ENCODE measurements at places on chromosomes 4 and X. TPM values are rescaled to one million over a fixed set of nuclear protein-coding genes. Genes with fewer than 3 reads are reported as not detected.

The SHOX gene
- not detected for polyA plus RNA-seq

The MAGEA9B gene
- polyA plus RNA-seq: not detected

The NBDY gene
- polyA plus RNA-seq: 7.7 TPM

The TCEANC gene
- 0.95 TPM for polyA plus RNA-seq

The DCHS2 gene
- 0.01 TPM for polyA plus RNA-seq

The BEX1 gene
- 0.12 TPM for polyA plus RNA-seq

The ZNF732 gene
- polyA plus RNA-seq: 0.01 TPM

The CXCL13 gene
- polyA plus RNA-seq: 0.09 TPM

- DNase-seq: peak; percentile 53
Measured at GRCh38 chrX:46912603-46913491, 626 bp downstream of the JADE3 start.

DNA sequence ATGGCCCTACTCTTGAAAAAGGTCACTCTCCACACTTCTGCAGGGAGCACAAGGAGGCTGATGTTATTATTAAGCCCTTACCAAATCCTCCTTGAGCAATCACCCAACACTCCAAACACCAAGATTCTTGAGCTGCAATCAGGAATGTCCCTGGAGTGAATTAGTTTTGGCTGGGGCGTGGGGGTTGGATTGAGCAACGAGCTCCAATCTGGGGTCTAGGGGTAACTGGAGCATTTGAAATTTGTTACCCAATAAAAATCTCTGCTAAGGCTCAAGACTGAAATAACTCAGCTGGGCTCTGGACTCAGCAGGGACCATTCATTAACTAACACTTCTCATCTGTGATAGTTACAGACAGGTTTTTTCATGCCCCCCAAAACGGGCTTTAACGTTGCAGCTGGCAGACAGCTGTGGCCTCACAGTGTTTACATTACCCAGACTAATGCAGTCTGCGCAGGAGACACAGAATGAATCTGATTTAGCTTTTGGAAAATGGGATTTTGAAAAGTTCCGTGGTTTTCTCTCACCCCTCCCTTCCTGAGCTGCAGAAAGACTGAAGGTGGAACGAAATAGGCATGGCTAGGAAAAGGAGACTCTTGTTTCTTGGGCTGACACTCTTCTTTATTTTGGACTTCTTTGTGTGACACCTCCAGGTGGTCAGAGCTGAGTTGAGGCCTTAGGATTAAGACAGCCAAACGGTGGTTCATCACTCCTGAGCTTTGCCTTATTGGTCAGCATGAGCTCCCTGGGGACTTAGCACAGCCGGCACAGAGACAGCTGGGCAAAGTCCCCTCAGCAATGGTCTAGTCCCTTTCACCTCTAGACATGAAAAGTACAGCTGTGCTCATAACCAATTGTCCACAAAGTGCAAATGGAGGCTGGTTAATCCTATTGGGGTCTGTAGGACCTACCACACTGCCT is 26.6 kb downstream of the PLAC1 start:
- DNase-seq: peak; percentile 26

DNA sequence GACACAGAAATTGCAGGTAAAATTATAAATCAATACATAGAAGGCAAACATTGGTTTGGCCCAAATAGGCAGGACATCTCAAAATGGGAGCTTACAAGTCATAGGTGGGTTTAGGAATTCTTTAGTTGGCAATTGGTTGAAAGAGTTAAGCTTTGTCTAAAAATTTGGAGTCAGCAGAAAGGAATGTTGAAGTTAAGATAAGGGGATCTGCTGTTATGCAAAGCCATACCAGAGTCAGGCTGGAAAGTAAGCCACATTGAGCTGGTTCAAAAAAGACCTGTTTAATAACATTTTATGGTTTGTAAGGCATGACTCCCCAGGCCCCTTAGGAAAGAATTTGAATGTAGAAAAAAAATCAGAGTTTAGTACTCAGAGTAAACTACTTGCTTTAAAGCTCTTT is 92.6 kb downstream of the IL13RA2 start:
- no peak for DNase-seq

DNA sequence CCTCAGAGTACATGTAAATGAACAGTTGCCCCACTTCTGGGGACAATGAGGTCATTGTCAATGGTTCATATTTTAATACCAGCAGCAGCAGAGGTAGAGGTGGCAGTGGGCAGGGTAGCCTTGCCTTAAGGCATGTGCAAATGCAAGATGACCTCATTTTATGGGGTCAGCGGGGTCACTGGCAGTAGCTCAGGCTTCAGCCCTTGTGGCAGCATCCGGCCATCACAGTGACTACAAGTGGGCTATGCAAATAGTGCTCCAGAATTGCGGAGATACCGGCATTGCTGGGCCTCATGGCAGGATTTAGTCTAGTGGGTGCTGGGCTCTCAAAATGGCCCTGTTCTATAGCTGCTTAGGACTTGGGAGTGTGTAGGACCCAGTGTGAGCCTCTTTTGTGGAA is 144.7 kb downstream of the FAM47A start:
- DNase-seq: no peak

- DNase-seq: no peak
Measured at GRCh38 chr4:164318350-164318749, 435.6 kb upstream of the SMIM31 start.

GRCh38 chr4:86675548-86675947 is 81.4 kb downstream of the PTPN13 start:
- no peak for DNase-seq

GRCh38 chrX:108331126-108331909 is 106.9 kb downstream of the COL4A6 start:
- no peak for DNase-seq

- peak; percentile 46 for DNase-seq
Measured at GRCh38 chr4:109912706-109913595, at the start of gene EGF. TSS of gene EGF (plus strand) at chr4:109912883. CDS start at chr4:109913336, 453 bp downstream.

GRCh38 chr4:182916483-182917181 is 554 bp downstream of the DCTD start:
- peak; percentile 81 for DNase-seq

DNA sequence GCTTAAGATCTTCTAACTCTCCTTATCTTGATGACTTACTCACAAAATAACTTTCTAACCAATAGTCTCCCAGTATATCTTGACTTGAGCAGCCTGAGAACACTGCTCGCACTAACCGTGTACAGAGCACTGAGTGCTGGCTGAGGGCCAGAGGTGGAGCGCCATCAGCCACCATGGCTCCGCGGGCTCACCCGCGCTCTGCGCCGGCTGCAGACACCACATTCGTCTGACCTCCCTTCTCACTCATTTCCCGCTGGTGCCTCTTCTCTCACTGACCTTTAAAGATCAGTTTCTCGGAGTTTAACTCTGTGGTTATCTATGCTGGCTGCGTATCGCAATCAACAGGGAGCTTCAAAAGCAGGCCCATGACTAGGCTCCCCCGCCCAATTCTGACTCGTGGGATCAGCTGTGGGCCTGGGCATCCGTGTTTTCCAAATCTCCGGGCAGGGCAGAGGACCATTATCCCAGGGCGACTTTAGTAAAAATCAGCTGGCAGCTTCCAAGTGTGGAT is 78.6 kb downstream of the HAUS3 start:
- no peak for DNase-seq

DNA sequence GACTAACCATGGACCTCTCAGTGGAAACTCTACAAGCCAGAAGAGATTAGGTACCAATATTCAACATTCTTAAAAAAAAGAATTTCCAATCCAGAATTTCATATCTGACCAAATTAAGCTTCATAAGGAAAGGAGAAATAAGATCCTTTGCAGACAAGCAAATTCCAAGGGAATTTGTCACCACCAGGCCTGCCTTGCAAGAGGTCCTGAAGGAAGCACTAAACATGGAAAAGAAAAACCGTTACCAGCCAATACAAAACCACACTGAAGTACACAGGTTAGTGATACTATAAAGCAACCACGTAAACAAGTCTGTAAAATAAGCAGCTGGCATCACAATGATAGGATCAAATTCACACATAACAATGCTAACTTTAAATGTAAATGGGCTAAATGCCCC is 156.6 kb downstream of the FAM13A start:
- DNase-seq: no peak

DNA sequence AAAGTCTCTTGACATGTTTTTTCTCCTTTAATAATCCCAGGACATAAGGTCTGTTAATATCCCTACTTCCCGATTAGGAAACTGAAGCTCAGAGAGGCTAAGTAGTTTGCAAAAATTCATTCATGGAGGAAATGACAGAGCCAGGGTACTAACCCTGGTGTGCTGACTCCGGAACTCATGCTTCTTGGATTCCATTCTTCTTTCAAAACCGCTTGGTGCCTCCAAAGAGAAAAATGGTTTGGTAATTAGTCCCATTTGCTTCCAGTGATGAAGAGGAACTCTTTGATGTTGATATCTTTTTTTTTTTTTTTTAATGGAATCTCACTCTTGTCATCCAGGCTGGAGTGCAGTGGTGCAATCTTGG is 146.9 kb downstream of the PALLD start:
- no peak for DNase-seq

DNA sequence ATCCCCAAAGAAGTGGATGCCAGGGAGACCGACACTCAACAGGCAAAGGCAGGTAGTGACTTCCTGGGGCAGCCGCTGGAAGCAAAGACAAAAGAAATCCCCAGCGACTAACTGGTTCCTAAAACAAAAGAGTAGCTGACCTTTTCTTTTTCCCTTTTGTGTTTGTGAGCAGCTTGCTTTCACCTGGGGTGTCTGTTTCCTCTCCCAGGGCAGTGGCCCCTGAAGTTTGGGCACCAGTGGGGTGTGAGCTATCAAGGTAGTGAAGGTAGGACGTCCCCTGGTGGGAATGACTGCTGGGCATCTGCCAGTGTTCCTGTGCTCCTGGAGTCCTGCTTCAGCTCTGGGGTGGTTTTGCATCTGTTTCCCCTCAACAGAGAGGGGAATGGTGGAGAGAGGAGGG is 41.6 kb upstream of the STIM2 start:
- no peak for DNase-seq

- no peak for DNase-seq
Measured at GRCh38 chr4:157372567-157372966, 152.0 kb downstream of the GRIA2 start.

GRCh38 chrX:25020905-25021449 is 5.2 kb upstream of the ARX start:
- no peak for DNase-seq

GRCh38 chrX:24482823-24483415 is 17.8 kb downstream of the PDK3 start:
- no peak for DNase-seq

- DNase-seq: no peak
Measured at GRCh38 chrX:110252711-110253110, 65.2 kb downstream of the AMMECR1 start.

DNA sequence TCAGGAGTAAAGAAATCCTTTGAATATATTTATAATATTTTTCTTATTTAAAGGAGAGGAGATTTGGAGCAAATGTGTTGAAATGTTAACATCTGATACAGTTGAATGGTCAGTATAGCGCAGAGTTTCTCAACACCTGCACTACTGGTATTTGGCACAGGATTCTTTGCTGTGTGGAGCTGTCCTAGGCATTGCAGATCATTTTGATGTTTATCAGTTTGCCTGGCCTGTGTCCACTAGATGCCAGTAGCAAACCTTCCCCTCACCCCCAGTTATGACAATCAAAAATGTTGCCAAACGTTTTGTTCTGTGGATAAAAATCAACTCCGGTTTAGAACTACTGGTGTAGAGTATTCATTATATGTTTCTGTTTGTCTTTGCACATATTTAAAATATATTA is 765.3 kb upstream of the SLIT2 start:
- DNase-seq: no peak

- peak; percentile 58 for DNase-seq
Measured at GRCh38 chr4:1547856-1548826, 136.0 kb downstream of the FAM53A start.

DNA sequence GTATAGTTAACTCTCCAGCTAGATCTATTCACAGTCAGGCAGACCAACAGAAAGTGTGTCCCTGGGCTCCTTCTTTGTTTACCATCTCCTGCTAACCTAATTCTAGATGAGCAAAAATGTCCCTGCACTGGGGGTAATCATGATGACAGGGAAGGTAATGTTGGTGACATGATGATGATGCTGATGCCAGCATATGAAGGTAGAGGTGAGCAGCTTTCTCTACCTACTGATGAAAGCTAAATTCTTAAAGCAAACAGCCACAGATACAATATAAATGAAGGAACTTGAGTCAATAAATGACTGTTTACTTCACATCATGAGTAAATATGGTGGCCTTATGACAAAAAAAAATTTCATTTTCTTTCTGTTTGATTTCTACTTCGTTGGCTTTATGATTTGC is 78.5 kb downstream of the NKX6-1 start:
- DNase-seq: no peak

DNA sequence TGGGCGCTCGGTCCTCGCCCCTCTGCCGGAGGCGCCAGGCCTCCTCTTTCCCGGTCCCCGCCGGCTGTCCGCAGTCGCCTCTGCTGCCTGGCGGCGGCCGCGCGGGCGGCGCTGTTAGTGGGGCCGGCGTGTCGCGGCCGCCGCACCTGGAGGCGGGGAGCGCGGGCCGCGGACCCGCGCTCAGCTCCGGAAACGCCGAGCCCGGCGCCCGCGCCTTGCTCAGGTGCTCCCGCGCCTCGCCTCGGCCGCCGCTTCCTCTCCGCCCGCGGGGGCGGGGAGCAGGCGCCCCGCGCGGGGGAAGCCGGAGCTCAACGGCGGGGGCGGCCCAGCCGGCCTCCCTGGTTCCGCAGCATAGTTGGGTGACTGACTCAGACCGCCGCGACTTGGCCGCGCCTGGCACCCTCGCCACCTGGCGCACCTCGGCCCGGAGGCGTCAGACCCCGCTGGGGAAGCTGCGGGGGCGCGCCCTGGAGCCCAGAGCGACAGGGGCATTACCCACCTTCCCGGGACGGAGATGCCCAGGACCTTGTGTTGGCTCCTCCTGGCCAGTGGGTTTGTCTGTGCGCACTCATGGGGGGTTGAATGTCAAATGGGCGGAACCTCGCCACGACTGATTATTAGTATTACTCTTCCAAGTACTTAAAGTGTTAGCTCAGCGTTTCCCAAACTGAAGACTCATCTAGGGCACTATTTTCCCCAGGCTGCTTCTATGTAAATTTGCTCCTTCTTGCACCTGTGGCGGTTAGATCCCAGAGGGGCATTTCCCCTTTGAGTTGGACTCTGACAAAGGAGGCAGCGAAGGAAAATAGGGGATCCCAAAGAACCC is at the start of gene ARAP2:
ARAP2 (minus strand) TSS at position 258 of the 826 bp plus-strand sequence. CDS start 15,028 bp downstream, outside the sequence.
- peak; percentile 60 for DNase-seq

GRCh38 chr4:76640353-76640910 is 205.4 kb downstream of the SHROOM3 start:
- no peak for DNase-seq

DNA sequence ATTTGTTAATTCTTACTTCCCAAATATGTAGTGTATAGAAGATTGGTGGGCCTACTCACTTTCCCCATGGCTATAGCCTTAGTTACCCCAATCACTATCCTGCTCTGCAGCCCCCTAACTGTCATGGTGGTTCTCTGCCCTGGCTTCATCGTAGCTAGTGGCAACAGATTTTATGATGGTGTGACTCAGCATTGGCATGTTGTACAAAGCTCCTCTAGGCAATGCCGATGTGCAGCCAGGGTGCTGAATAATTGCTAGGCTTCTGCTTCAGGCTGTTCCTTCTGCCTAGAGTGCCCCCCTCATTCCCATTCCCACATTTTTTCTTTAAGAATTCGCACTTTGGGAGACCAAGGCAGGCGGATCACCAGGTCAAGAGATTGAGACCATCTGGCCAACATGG is 35.2 kb downstream of the AFF2 start:
- no peak for DNase-seq
